DMS 273 treated with DMSO at 0.1 percent for 48 hours (cell line): ENCODE measurements at places on chromosomes 1 and 21.

DNA sequence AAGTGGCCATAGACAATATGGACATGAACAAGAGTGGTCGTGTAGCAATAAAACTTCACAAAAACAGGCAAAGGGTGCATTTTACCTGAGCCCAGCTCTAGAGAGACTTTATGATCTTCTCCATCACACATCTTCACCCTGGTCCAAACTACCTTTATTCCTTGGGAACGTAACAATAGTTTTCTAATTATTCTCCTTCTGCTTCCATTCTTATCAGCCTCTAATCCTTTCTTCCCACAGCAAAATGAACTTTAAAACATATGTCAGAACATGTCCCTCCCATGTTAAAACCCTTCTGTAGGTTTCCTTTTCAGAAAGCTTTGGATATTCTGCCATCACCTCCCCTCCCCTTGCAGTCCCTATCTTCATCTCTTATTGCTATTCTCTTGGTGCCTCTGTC, 395.2 kb upstream of the PLXNA2 start:
- no peak for DNase-seq

- no peak for DNase-seq
Observed at GRCh38 chr1:246332078-246332477, 175.0 kb downstream of the SMYD3 start.

DNA sequence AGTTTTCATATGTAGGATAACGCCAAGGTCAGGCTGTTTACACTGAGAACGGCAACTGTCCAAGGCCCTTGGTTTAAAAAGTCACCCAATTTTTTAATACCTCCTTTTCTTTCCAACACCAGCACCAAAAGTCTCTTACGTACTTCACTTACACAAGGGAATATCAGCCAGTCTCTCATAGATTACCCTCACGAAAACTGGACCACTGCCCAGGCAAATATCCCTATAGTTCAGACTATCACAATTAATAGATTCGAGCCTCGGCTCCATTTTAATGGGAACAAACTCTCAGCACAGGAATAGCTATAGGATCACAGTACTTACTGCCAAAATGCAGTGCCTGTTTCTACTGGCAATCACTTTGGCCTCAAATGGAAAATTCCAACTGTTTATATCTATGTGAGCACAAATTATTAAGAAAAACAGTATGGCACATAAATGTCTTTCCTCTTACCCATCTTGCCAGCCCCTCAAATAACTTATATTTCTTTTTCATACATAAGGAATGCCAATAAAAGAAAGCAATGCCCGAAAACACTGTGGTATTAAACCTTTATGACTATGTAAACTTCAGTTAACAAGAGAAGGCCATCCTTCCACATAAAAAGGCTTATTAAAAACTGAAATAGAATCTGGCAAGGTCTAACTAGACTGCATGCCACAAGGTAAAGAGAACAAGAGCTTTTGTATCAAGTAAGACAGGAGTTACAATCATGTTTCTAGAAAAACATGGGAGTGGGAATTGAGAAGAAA, 97.8 kb downstream of the SLC45A1 start:
- no peak for DNase-seq

- DNase-seq: no peak
Observed at GRCh38 chr1:47160716-47161115, 23.5 kb downstream of the CYP4A22 start.

- no peak for DNase-seq
Observed at GRCh38 chr1:32925403-32926162, 24.4 kb upstream of the TMEM54 start.

DNA sequence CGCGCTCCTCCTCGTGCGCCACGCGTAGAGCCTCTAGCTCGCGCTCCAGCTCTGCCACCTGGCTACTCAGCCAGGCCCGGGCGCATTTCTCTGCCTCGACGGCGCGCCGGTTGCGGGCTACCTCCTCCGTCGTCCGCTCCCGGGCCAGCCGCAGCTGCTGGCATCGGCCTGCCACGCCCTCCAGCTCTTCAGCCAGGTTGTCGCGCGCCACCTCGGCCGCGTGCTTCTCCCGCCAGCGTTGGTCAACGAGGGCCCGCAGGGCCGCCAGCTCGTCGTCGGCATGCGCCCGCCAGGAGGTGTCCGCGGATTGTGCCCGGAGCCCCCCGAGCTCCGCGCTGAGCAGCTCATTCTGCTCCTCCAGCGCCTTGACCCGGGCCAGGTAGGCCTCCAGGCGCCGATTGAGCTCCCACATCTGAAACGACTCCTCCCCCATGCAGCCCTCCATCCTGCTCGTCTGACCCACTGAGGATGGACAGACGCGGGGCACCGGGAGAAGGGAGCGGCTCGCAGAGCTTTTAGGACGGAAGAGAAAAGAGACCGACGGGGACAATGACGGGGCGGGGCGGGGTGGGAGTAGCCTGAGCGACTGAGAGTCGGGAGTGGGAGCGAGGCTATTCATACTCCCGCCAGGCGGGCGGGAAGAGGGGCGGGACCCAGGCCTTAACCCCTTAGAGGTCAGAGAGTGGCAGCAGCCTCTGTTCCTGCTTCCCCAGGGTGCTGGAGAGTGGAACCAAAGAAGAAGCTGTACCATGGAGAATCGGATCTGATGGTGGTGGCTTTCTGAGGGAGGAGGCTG, at the start of gene NES:
TSS of gene NES (minus strand) at position 588 of the 796 bp plus-strand sequence. CDS start at position 445, 143 bp downstream.
- no peak for DNase-seq

DNA sequence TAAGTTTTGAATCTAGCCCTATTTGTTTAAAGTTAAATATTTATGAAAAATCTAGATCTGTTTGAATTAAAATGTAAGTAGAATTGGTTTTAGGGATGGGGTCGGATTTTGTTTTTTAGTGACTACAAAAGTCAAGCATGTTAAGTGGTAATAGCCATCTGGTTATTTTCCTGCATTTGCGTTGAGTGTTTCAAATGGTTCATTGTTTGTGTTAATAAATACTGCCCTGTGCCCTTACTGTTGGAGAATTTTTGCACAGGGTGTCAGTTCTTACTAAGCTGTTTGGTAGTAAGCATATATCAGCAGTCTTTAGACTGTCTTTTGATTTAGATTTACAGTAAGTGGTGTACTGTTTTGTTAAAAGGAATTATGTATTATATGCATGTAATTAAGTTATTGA, 46.1 kb upstream of the TARS2 start:
- DNase-seq: no peak

DNA sequence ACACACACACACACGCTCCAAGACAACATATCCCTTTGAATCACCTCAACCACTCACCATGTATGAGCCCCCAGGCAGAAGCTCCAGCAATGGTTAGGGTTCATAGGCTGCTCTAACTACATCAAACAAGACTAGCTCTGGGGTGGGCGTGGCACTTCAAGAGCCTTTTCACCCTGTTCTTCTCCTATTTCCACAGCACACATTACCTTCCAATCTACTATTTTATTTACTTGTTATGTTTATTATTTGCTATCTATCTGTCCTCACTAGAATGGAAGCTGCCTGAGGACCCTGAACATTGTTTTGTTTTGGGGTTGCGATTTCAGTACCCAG, 28.7 kb downstream of the TRABD2B start:
- DNase-seq: no peak

- DNase-seq: peak; percentile 98
Observed at GRCh38 chr1:205351984-205352713, 4.6 kb downstream of the KLHDC8A start.

- peak; percentile 100 for DNase-seq
Observed at GRCh38 chr1:40668769-40669525, 3.5 kb upstream of the RIMS3 start.

DNA sequence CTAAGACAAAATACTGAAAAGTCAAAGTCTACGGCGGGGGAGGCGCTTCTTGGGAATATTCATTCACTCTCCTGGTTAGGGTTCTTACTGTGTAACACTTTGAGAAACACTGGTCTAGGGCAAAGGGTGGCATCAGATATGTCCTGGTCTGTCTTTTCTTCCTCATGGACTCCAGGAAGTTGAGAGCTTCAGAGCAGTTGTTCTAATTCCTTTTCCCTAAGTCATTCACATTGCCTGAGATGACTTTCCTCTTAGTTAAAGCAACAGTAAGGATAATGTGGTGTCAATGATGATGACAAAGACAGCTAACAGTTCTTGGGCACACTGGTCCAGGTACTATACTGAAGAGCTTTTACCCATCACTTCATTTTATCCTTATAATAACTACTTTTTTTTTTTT, 27.0 kb downstream of the FGGY start:
- DNase-seq: no peak

DNA sequence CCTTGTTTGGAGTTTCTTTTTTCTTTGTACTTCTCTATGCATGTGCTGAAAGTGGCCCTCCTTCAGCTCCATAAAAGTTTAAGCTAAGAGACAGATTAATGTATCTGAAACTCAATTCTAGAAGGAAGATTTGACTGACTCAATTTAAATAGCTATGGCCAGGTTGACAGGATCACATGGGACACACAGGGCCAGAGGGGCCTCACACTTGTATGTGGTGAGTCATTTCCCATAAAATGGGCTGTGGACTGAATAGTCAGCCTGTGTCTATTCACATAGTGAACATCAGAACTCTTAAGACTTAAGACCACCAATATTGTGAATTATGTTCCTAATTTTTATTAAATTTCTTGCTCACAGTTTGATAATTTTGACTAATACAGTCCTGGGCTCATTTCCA, 45.7 kb upstream of the DEPDC1 start:
- DNase-seq: no peak

- no peak for DNase-seq
Observed at GRCh38 chr21:31725202-31725839, 6.6 kb downstream of the SCAF4 start.

GRCh38 chr1:205064301-205064700, 20.0 kb downstream of the TMEM81 start:
- DNase-seq: no peak

DNA sequence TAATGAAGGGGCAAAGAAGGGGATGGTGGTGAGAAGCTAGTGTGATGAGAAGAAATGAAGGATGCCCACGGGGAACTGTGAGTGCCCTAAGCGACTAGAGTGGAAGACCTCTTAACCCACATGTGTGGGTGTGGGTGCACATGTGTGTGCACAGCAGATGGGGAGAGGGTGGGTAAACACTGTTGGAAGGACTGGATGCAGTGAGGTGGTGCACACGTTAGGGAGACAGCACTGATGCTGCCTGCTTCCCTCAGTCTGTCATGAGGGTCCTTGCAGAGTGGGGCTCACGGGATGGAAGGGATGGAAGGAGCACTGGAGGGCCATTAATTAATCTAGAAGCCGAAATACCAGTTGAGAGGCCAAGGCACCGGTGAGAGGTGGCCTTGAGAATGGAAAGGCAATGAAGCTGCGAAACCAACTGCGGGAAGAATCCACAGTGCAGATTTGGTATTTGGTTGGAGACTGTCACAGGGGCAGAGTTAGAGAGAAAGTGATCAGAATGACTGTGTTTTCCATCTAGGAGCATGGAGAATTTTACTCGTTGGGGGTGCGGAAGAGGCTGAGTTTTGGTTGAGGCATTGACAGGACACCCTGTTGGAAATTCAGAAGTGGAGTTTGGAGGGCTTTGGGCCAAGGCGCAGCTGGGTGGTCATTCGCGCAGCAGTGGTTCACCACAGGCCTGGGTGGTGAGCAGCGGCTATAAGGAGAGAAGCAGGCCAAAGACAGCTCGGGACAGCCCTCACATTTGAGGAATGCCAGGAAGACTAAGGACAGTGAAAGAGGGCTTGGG, 15.8 kb downstream of the RCSD1 start:
- no peak for DNase-seq

GRCh38 chr1:76951153-76951552, 83.9 kb downstream of the ST6GALNAC5 start:
- no peak for DNase-seq

DNA sequence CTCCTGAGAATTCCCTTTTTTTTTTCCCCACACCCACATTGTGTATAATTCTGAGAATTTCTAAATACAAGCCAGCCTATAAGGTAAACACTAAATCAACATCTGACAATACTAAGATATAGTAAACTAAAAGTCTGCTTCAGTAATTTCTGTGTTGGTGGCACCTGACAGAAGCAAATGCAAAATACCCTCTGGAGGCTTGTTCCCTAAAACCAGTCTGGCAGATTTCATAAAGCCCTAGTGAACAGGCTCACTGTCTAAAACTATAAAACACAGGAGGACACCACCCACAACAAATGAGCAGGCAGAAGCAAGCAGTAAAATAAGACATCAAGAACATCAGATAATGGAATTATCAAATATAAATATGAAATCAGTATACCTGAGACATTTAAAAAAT, 11.5 kb downstream of the TRIM33 start:
- no peak for DNase-seq

DNA sequence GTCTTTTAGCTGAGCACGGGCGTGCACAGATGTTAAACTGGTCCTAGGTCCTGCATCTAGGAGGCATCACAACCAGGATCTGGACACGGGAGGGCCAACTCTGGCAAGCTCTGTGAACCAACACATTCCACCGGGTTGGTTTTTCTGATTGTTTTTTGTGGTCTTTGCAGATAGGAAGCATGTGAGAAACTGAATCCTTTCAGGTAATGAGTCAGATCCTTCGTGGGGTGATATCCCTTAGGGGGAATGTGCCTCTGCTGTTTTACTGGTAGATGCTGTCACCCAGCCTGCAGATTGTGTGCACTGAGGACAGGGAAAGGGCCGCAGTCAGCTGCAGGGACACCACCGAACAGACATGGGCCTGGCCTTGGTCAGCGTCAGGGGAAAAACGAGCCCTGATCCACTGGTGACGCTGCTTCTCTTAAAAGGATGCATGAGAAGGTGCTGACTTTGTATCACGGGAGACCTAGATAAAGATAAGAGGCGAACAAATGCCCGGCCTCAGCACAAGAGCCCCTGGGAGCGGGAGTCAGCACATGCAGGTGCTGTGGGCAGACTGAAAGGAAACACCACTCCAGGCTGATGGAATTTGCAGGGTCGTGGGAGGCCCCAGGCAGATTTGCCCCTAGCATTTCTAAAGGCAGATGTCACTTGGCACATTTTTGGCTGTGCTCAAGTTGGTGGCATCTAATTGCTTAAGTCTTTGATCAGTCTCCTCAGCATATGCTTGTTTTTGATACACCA, 51.1 kb downstream of the DOP1B start:
- DNase-seq: no peak

GRCh38 chr1:74504125-74504932, 8.1 kb downstream of the LRRC53 start:
- peak; percentile 8 for DNase-seq

DNA sequence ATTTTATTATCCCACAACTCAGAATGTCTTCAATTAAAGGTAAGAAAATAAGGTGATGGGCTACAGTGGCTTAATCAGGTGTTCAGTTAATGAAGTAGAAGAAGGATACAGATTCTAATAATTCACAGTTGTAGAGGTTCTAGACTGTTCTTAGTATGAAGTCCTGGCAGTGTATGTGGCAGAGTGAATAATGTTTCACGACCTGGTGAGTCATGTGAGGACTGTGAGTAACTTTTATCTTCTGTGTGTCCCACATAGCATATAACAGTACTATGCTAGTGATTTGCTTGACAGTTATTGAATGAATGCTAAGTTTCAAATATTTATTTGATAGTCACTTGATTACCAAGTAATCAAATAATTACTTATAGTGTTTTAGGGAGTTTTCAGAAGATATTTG, 20.0 kb downstream of the SLC16A4 start:
- DNase-seq: no peak

DNA sequence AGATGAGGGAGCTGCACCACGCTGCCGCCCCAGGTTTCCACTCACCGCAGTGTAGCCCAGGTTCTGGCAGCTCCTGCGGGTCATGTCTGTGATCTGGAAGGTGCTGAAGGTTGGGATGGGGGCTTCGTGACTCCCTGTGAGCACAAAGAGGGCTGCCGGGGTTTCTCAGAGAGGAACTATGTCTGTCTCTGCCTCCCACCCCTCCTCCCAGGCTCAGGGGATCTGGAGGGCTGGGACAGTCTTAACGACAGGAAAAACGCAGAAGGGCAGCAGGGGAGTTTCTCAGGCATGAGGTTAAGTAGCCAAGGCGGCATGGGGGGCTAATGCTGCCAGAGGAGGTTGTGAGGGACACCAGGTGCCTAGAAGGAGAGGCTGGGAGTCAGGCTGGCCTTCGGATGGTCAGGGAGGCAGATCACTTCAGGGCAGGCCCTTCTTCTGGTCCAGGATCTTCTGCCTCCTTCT, 656 bp downstream of the SH2D2A start:
- DNase-seq: no peak
